ENCODE measurements at places on chromosomes 11 and 22.

GRCh38 chr11:115558635-115559034 lies 54.4 kb upstream of the CADM1 start:
- DNase-seq: no peak

DNA sequence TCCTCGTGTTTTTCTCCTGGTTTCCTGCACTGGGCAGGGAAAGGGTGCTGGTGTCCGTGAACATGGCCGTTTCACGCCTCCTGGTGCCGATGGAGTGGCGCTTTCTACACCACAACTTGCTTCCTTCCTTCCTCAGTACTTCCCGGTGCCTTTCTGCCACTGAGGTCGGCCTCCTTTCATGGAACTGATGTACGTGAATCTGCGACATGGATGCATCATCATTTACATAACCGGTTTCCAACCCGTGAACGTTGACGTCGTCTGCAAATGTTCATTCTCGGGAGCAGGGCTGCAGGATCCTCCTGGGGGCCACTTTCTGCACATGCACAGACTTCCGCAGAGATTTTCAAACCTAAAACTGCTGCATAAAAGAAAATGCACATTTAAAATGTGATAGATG lies 474.4 kb downstream of the BRD1 start:
- DNase-seq: no peak

GRCh38 chr11:123630126-123630608 lies 24.3 kb downstream of the SCN3B start:
- no peak for DNase-seq

DNA sequence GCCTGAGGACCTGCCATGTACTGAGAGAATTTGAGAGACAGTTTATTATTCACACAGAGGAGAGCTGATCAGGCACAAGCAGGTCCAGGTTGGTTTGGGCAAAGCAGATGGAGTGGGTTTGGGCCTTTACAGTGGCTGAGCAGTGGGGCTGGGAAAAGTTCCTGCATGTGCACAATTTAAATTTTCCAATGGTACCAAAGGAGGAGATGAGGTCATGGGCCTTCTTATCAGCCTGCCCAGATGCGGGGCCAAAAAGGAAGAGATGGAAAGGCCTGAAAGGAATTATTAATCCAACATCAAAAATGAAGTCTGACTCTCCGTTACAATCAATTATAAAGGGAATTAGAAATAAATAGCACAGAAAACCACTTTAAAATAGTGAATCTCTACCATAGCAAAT lies 367.6 kb downstream of the TMEM135 start:
- DNase-seq: no peak

DNA sequence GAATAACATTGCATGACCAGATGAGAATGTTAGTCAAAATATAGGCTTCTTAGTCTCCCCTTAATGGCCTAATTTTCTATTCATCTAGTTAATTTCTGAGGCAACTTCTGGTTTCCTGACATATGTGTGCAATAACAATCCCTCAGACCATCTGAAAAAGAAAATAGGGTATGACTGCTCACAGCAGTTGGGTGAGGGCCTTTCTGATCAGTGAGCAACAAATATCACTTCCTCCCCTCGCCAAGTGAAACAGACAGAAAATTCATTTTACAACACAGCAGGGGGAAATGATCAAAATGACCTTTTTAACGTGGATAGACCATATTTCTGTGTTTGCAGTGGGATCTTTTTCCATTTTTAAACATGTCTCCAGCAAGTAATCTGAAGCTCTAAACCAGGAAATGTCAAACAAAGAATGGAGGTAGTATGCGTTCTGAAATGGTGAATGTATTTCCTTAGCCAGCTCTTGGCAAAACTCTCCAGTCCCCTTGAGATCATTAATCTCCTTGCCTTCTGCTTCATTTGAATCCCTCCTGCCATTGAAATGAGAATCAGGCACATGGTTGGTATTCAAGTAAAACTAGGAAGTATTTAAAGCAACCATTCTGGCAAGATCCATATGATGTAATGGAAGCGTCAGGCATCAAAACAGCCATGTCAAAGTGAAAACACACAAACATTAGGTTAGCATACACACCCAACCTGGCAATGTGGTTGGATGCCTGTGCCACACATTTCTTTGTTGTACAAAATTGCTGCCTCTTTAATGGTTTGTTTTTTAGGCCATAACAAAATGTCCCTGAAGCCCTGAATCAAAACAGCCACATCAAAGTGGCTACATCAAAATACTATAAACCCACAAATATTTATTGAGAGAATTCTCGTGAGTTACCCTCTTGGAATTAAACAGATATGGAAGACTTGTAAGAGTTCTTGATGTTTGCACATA lies 100.1 kb downstream of the SLC1A2 start:
- no peak for DNase-seq

GRCh38 chr11:28140689-28141455 lies 32.7 kb downstream of the METTL15 start:
- no peak for DNase-seq

- DNase-seq: no peak
Observed at GRCh38 chr11:97751405-97751804, 1269.3 kb upstream of the CNTN5 start.

DNA sequence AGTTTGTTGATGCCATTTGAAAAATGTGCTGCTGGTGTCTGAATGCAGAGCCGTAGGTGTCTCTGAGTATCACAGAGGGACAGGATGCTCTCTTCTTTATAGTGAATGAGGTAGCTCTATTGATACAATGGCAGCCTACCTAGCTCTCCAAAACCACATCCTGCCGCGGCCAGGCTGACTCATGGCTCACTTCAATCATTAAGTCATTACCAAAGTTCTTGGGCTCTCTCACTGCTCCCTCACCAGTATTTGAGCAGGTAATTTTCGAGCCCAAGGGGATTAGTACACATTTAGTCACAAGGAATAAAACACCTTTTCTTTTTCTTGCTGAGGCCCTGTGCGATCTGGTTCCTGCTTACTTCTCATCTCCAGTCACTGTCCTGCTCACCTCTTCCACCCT lies 509.0 kb upstream of the LARGE1 start:
- no peak for DNase-seq

DNA sequence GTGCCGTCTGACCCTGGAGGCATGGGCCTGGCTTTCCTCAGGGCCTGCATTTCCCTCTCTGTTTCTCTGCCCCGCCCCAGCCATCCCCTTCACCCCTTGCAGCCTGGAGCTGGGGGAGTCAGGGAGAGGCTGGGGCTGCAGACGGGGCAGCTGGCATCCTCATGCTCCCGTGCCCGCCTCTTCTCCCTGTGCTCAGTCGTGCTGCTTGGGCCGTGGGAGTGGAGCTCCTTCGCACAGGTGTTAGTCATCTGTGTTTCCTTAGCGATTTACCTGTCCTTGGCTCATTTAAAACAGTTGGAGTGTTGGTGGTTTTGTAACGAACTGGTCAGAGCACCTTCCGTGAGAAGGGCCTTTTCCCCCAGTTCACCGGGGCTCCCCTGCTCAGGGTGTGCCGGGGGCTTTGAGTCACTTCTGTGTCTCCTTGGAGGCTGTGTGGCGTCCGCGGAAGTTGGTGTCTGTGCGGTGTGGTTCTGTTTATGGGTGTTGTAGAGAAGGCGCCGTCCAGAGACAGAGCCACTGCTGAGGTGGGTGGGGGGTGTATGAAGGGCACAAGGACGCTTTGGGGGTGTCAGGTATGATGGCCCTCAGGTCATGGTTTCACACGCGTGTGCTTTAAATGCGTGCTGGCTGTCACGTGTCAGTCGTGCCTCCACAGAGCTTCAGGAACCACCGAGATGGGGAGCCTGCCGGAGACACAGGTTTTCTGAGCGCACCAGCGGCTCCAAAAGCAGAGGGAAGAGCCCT lies 19.5 kb downstream of the BRSK2 start:
- DNase-seq: no peak

DNA sequence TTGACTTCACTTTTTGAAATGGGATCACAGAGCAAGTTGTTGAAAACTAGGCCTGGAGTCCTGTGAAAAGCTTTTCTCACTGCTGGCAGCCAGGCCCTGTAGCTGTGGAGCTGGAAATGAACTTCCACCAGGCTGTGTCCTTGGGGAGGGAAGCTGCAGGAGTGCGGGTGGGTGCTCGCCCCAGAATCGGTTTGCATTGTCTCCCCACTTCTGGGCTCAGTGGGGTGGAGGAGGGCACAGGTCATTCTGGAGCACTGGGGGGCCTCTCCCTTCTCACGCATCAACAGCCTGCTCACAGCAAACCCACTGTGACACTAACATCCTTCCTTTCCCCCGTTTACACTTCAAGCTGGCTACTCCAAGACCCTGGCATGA lies 15.2 kb downstream of the GLB1L2 start:
- DNase-seq: no peak

DNA sequence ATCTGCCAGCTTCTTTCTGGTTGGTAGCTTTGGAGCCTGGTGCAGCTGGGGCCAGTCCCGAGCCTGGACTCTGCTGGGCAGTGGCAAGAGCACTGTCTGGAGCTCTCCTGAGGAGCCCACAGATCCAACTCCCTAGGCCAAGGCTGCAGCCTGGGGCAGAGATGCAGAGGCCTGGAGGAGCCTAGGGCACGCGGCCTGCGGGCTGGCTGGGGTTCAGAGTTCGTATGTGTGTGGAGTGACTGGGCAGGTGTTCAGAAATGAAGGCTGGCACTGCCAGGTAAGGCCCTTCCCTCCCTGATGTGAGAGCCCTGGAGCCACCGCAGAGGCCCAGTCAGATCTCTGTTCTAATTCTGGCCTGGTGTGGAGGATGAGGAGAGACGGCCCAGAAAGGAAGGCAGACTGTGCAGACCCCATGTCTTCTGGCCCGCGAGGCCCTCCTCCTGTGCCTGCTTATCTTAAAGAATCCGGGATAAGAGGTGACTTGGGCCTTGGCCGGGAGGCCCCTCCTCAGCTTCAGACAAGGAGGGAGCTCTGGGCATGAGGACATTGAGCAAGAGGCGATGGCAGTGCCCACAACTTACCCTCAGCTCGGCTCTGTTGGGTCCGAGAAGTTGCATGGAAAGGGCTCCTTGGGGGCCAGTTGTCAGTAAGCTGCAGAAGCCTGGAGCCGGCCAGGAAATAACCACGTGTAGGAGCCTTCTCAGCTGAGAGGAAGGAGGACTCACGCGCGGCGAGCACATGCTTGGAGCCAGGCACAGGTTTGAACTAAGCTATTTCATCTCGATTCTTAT lies 62.2 kb upstream of the B3GAT1 start:
- DNase-seq: no peak

- no peak for DNase-seq
Observed at GRCh38 chr22:35589071-35589755, 27.9 kb downstream of the MB start.

GRCh38 chr22:31286360-31287255 lies 5.7 kb downstream of the PIK3IP1 start:
- DNase-seq: peak; percentile 66

GRCh38 chr11:13705710-13706109 lies 37.2 kb downstream of the FAR1 start:
- no peak for DNase-seq

DNA sequence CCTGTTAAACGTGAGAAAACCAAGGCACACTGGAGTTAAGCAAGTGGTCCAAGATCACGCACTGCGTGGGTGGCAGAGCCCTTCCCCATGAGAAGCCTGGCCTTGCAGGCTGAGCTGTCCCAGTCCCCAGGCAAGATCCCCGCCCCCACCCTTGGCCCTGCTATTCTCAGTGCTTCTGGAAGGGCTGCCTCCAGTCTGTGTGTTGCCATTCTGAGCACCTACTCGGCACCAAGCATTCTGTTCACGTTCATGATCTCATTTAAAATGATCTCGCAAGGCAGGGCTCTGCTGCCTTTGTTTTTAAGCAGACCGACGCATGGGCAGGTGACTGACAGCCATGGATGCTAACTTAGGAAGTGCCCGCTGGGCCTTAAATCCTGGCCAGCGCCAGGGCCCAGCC lies 62.8 kb downstream of the PHF21B start:
- no peak for DNase-seq

DNA sequence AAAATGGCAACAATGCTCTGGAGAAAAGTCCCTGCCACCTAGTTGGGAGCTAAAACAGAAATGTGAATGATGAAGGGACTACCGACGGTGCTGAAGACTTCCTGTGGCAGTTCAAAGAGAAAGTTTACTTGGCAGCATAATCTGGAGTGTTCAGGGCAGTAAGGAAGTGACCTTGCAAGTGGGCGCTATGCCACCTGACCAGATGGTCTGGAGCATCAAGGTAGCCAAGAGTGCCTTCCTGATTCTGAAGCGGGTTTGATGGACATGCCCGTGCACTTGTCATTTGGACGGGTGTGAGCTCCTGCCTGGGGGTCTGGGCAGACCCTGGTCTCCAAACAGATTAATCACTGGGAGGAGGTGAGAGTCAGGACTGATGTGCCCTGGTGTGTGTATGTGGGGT lies 1.8 kb upstream of the SNX19 start:
- DNase-seq: no peak

DNA sequence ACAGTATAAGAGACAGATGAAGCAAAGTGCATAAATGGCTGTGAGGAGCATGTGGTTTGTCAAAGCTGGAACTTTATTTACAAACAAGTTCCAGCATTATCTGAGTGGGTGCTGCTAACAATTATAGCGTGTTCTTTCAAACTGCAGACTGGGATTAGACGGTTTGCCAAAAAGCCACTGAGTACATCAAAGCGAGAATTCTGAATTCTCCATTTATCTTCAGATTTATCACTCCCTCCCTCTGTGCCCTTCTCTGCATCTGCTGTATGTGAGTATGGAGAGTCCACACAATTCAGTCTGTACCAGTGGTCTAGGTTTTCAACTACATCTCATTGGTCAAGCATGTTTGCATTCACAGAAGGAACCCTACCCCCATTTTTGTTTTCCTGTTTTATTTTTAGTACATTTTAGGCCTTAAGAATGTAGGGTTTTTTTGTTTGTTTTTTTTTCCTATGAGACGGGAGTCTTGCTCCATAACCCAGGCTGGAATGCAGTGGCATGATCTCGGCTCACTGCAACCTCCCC lies 18.1 kb upstream of the INCENP start:
- no peak for DNase-seq

DNA sequence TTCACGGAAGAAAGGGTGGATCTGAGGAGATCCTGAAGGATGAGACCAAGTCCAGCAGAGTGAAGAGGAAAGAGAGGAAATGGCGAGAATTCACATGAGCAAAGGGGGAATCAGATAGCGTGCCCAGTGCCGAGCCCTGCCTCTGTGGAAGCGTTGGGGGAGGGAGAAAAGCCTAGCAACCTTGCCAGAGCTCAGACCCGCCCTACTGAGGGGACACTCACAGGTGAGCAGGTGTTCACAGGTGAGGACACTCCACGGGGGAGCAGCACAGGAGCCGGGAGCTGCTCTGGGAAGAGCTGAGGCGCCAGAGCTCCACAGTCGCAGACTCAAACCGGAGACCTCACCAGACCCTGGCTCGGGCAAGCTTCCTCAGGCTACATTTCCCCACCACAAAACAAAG lies 56.2 kb downstream of the MICAL3 start:
- DNase-seq: no peak

DNA sequence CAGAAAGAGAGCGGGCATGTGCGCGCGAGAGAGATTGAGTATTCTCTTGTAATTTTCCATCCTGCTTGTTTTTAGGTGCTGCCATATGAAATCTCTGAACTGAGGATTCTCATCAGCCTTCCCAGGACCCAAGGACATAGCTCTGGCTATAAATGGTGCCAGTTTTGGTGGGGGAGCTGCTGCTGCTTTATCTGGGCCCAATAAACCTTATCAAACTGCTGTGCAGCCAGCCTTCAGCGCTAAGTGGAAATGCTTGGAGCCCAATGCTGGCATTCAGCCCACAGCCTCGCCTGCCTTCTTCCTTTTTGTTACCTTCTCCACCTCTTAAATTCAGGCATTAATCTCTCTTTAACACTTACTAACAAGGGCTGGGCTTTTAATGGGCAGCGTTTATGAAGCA lies 2.4 kb upstream of the ZBTB16 start:
- no peak for DNase-seq

GRCh38 chr11:58511636-58512035 lies 3.7 kb upstream of the OR5B21 start:
- DNase-seq: no peak
